Fibroblast of skin of right biceps (primary cell): ENCODE measurements at places on chromosomes 13 and 19.

GRCh38 chr19:54481326-54481930, 8.3 kb upstream of the CDC42EP5 start:
- peak; percentile 45 for DNase-seq

DNA sequence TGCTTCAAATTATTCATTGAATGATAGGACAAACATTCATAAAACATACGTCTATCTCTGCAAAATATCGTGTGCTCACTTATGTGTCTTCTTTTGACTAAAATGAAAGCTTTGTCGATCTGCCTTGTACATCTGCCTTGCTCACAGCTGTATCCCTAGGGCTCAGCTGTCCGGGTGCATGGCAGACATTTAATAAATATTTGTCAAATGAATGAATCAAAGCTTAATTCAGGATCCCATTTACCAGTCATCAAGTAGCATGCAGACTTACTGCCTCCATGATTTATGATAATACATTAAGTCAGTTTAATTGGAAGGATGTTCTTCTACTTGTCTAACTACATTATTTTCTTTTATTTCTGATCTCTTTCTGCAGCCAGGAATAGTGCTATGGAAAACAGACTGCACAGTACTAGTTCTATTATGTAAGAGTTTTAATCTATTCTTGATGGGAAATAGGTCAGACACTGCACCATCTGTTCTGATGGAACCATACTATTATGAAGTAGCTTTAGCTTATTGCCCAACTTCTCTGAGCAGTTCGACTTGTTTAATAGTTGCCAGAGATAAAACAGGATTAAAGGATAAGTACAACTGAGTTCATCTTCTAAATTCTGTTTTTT, 13.2 kb downstream of the SLC46A3 start:
- DNase-seq = no peak

DNA sequence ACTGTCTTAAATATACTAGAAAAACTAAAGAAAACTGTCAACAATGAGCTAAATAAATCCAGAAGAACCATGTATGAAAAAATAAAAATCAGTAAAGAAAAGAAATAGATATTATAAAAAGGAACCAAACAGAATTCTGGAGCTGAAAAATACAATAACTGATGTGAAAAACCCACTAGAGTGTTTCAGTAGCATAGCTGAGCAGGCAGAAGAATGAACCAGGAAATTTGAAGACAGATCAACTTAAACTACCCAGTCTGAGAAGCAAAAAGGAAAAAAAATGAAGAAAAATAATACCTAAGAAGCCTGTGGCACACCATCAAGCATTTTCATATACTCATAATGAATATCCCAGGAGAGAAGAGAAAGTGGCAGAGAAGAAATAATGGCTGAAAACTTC, 240.1 kb upstream of the RXFP2 start:
- DNase-seq = no peak

GRCh38 chr13:111947026-111947810, 119.7 kb upstream of the SOX1 start:
- DNase-seq = no peak

- DNase-seq = peak; percentile 26
These were observed 4.3 kb upstream of the ZNF17 start for GRCh38 chr19:57406516-57407123.

- DNase-seq = peak; percentile 51
These were observed 33.1 kb downstream of the CEBPG start for GRCh38 chr19:33406521-33407139.

- DNase-seq = no peak
These were observed 574 bp downstream of the MKNK2 start for GRCh38 chr19:2050349-2050990.

- peak; percentile 14 for DNase-seq
These were observed 9.8 kb upstream of the ZNF544 start for GRCh38 chr19:58218899-58219298.

GRCh38 chr19:45114116-45114515, 21.1 kb downstream of the PPP1R37 start:
- no peak for DNase-seq

- DNase-seq = no peak
These were observed 1.1 kb downstream of the PDE4A start for GRCh38 chr19:10421240-10422045.

- DNase-seq = no peak
These were observed 1230.7 kb downstream of the PCDH9 start for GRCh38 chr13:65999411-65999810.

DNA sequence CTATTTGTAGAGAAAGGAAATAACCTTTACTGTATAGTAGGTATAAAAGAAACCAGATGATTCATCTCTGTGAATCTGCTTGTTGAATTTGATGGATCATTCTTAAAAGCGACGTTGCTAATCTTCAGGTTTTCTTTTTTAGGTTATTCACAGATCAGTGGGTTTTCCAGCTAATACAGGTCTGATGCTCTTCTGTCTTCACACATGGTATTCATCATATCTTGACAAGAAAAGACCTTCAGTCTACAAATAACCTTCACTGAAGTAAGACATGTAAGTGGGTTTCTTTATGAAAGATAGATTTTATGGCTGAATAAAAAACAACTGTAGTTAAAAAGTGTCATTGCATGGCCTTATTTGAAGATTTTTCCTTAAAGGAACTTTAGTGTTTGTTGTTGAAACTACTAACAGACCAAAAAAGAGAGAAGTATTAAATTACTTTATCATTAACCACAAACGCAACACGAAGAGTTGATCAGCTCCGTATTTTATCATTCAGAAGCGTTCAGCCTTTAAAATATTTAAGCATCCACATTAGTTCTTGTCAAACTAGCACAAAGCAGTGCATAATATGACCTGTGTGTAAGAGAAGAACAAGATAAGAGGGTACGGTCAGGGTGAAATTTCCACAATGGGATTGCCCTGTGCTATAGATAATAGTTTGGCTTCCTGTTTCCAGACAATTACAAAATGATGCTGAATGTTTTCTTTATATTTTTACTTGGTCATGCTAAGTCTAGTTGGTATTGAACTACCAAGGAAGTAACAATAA, 299.5 kb downstream of the MZT1 start:
- no peak for DNase-seq

- DNase-seq = peak; percentile 26
These were observed 97.6 kb upstream of the SIAH3 start for GRCh38 chr13:45949161-45949560.

DNA sequence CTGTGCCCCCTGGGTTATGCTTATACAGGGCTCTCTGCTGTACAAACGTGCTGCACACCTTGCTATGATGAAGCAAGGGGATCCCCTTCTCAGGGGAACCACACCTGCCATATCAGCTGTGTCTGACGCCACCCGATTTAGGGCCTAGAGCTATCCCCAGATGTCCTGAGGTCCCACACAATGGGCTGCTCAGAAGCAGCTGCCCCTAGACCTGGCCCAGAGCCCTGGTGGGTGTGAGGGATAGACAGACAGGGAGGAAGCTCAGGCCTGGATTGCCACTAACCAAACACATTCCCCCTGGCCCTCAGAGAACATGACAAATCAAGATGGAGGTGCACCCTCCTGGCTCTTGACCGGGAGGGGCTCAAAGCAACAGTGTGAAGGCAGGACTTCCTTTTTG, 59.3 kb downstream of the TSHZ3 start:
- no peak for DNase-seq

GRCh38 chr19:46866407-46867136, 5.8 kb downstream of the ARHGAP35 start:
- DNase-seq = peak; percentile 42

DNA sequence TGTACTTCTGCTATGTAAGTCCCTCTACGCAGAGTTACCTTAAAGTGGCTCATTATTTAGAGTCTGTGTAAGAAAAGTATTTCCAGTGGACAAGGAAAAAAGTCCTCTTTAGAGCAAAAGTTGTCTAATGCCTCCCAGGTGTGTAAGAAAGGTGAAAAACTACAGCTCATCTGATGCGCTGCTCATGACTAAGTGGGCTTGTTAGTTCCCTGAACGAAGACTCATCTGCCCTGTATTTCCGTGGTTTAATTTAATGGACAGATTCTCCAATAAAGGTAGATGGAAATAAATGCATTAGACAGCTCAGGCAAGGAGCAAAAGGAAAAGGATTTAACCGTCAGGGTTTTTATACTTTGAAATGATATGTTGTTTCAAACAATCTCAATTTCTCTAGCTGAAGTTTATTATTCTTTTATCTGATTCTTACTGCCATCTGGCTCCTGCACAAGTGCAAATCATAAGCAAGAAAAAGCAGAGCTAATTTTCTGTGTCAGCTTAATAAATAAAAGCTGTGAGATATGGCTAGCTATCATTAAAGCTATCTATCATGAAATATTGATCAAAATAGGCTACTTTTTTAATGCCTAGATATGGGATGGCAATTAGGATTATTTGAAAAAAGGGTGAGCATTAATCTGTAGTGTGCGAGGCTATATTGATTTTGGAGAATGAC, 73.7 kb upstream of the PCDH9 start:
- DNase-seq = no peak

GRCh38 chr13:58300224-58300623, 668.7 kb downstream of the PCDH17 start:
- no peak for DNase-seq

- DNase-seq = peak; percentile 46
These were observed 110.0 kb upstream of the FBXL3 start for GRCh38 chr13:77136902-77137420.

DNA sequence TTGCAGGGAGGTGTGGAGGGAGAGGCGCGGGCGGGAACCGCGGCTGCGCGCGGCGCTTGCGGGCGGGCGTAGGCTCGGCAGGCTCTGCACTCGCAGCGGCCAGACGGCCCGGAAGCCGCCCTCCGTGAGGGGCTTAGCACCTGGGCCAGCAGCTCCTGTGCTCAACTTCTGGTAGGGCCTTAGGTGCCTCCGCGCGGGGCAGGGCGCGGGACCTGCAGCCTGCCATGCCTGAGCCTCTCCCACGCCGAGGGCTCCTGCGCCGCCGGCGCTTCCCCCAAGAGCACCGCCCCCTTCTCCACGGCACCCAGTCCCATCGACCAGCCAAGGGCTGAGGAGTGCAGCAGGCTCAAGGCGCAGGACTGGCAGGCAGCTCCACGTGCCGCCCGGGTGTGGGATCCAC, 940.8 kb upstream of the PCDH9 start:
- no peak for DNase-seq

GRCh38 chr19:47813995-47814328, 7.8 kb upstream of the CRX start:
- DNase-seq = no peak

GRCh38 chr13:90185734-90186133, 1161.8 kb upstream of the MIR17HG start:
- no peak for DNase-seq
